ENCODE measurements at places on chromosomes 2 and 18. TPM values are rescaled to one million over a fixed set of nuclear protein-coding genes. Genes with fewer than 3 reads are reported as not detected.

- DNase-seq, result peak; percentile 64
Measured at GRCh38 chr18:12327510-12328178, 19.6 kb downstream of the TUBB6 start.

The PRLH gene
- not detected for polyA plus RNA-seq

GRCh38 chr2:240834377-240834975, 14.5 kb upstream of the KIF1A start:
- DNase-seq, result no peak

DNA sequence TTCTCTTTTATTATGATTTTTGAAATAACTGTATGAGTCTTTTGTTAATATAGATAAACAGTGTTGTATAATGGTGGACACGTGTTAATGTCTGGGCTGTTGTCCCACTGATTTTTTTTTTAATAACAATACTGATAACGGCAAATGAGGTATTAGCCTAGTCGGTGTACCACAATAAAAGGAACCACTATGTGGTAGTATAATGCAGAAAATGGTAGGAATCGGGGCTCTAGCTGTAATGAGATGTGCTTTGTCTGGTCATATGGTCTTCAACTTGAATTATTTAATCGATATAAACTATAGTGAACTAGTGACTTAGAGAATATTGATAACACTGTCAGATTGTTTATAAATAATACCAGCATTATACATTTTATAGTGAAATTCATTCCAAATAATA, 517.9 kb upstream of the SPHKAP start:
- DNase-seq, result no peak

DNA sequence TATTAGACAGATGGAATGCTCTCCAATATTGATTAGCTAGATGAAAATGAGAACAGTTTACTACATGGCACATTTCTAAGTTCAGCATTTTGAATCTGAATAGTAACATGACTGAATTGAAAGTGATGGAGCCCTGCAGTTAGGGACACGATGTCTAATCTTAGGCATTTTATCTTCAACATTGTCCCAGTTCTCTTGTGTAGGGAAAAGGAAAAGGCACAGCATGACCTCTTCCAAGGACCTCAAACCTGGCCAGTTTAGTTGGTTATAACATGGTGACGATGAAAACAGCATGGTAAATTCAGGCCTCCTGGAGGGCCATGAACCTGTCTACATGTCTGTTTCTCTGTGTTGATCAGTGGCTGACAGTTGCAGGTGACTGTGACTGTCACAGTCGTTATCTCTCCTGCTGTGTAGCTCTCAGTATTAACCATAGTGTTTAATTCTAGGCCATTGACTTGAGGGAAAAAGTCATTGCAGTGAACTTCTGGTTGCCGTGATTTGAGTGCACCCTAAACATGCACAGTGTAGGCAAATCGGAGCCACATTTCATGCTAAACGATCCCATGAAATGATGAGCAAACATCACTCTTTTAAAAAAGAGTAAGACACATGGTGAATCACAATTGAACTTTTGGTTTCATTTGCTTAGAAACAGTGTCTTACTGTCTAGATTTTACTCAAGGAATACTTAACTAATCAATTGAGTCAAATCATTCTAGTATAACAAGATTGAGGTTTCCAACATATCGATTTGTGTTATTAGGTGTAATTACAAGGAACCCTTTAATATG, 129.7 kb downstream of the PHLPP1 start:
- no peak for DNase-seq

The C2orf66 gene
- 0.54 TPM for polyA plus RNA-seq

DNA sequence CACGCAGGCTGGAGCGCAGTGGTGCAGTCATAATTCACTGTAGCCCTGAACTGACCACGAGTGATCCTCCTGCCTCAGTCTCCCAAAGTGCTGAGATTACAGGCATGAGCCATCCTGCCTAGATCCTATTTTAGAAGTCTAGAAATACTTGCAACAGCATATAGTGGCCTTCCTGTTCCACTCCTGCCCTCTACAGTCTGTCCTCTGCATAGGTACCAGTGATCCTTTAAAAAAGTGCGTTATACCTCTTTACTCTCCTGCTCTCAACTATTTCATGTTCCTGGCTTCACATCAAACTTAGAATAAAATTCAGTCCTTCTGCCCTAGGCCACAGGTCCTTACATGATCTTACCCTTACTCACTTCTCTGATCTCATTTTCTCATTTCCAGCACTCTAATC, 6.0 kb downstream of the COMMD1 start:
- DNase-seq, result no peak

GRCh38 chr2:215920244-215921100, 92.9 kb downstream of the MREG start:
- DNase-seq, result peak; percentile 87

The ALKAL2 gene
- polyA plus RNA-seq, result not detected

The PMAIP1 gene
- 7.3 TPM for polyA plus RNA-seq

GRCh38 chr2:121210691-121211090, 74.3 kb downstream of the TFCP2L1 start:
- DNase-seq, result no peak

GRCh38 chr18:11666176-11666575, 22.9 kb upstream of the GNAL start:
- DNase-seq, result no peak

- no peak for DNase-seq
Measured at GRCh38 chr2:119715409-119716283, 36.6 kb downstream of the TMEM177 start.

DNA sequence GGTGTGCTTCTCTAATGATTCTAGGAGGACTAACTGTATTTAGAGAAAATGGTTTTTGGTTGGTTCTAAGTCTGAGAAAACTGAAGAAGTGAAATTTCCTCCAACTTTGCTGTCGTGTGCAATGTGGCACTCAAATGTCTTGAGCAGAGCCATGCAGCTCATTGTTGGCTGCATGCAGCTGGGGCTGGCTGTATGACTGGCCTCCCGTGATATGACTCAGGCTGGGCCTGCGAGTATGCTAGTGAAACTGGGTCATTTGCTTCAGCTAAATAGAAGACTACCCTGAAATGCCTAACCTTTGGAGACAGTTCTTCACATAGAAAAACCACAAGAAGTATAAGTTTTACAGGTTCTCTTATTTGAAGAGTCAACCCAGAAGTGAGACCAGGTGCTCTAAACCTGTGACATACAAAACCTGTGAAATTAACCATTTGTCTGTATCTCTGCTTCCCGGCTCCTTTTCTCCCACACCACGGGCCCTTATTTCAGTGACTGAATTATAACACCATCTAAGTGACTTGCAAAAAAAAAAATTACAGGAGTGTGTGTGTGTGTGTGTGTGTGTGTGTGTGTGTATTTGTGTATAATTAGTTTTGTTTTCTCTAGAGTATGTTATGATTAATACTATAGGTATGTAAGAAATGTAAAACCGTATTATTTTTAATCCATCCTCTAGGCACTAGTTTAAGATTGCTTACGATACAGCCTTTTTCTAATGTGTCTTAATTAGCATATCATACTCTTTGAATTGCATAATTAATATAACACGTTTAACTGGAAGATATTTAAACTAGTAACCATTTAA, 15.9 kb downstream of the POLI start:
- DNase-seq, result peak; percentile 21

- DNase-seq, result no peak
Measured at GRCh38 chr2:237438080-237438940, 24.3 kb upstream of the COL6A3 start.

The ZSWIM2 gene
- polyA plus RNA-seq, result not detected

The FAM110C gene
- not detected for polyA plus RNA-seq

- DNase-seq, result no peak
Measured at GRCh38 chr2:25032094-25032493, 9.8 kb upstream of the EFR3B start.

- no peak for DNase-seq
Measured at GRCh38 chr2:206688990-206689389, 29.2 kb downstream of the DYTN start.
